ENCODE measurements at places on chromosomes 16 and 17. TPM values are rescaled to one million over a fixed set of nuclear protein-coding genes. Genes with fewer than 3 reads are reported as not detected.

Gene RMI2
- total RNA-seq = 12.1 TPM

Gene EPN3
- 0.76 TPM for total RNA-seq

Gene TBC1D3
- total RNA-seq = not detected

Gene DBF4B
- total RNA-seq = 16.0 TPM

All from mesangial cell (primary cell).